NCI-H1417 treated with DMSO at 0.1 percent for 48 hours (cell line): ENCODE measurements at places on chromosomes 16 and 17.

DNA sequence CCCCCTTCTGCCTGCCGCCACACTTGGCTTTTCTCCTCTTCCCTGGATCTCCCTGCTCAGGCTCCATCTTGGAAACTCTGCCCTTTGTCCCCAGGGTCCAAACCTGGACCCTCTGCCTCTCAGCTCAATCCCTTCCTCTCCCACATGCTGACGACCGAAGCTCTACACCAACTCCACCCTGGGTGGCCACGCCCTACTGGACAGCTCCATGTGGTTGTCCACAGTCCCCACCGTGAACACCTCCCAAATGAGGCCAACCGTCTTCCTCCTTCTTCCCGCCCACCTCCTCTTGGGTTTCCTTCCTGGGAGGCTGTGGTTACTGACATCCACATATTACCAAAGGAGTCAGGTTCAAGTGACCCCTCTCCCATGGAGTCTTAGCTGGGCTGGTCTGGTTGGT lies 22.6 kb upstream of the MLKL start:
- DNase-seq, result no peak

GRCh38 chr17:73803964-73804435 lies 159.8 kb upstream of the SDK2 start:
- DNase-seq, result peak; percentile 94

DNA sequence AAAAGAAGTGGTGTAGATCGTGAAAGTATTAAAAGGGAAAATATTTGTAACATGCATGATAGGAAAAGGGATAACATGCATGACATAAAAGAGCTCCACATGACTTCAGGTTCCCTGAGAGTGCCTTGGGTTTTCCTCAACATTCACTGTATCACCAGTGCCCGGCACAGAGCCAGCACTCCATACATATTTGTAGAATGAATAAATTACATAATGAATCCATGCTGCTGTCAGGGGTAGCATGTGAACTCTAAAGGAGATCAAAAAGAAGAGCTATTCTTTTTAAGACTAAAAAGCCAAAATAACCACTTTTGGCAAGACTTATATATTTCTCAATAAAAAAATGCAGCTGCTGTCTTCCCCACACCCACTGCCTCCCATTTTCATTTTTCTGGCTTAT lies 2.7 kb upstream of the ZNF594 start:
- no peak for DNase-seq

- no peak for DNase-seq
Observed at GRCh38 chr17:29131814-29132682, 48.1 kb downstream of the MYO18A start.
